ENCODE measurements at places on chromosomes 2 and 18.

DNA sequence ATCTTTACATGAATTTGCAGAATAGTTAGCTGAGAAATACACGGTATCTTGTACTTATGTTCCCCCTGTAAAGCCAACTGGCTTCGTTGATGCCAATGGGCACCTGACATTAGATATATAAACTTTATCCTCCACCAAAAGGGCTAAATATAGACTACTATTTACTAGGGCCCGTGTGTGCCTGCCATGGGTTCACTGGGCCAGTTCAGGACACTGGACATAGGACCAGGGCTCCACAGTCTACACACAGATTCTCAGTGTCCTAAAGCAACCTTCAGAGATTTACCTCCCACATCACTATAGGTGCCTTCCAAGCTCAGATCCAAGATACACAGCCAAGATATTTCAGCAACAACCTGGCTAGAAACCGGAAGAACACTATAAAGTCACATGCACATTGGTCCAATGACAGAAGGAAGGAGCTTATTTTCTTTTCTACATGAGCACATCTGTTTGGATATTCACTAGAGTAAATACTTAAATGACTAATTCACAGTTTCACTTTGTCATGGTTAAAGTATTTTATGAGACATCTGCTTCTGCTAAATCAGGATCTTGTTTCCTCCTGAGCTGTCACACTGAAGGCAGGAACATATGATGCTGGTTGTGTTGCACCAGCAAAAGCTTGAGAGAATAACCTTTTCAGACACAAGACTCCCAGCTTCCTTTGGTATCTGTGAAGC lies 95.1 kb downstream of the MYO5B start:
- no peak for DNase-seq

DNA sequence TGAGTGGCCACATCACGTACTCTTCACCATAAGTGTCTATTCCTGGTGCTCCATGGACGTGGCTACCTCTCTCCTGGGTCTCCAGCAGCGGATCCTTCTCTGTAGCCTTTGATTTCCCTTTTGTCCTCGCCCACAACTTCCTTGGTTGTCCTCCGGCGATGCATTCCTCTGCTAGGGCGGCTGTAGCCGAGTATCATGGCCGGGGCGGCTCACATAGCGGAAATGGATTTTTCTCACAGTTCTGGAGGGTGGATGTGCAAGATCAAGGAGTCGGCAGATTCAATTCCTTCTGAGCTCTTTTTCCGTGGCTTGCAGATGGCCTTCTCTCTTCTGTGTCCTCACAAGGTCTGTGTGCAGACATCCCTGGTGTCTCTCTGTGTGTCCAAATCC lies 35.7 kb downstream of the ACKR3 start:
- DNase-seq = no peak

DNA sequence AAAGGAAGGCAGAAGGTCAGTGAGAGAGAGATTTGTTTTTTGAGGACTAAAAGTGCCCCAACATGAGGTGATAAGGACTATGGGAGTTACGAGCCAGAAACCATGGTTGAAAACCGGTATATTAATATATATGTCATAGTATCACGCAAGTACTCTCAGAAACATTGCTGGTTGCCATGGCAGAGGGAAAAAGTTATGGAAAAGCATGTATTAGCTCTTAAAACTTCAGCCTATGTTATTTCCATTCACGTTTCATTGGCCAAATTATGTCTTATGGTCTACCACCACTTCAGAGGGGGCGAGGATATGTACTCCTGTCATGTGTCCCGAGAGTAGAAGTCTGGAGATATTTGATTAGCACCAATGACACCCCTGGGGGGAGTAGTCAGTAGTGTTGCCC lies 125.9 kb downstream of the LTBP1 start:
- no peak for DNase-seq

- DNase-seq = no peak
Measured at GRCh38 chr2:176110415-176111308, 3.6 kb downstream of the HOXD11 start.
